AG10803 (cell line): ENCODE measurements at places on chromosomes 2 and 18.

DNA sequence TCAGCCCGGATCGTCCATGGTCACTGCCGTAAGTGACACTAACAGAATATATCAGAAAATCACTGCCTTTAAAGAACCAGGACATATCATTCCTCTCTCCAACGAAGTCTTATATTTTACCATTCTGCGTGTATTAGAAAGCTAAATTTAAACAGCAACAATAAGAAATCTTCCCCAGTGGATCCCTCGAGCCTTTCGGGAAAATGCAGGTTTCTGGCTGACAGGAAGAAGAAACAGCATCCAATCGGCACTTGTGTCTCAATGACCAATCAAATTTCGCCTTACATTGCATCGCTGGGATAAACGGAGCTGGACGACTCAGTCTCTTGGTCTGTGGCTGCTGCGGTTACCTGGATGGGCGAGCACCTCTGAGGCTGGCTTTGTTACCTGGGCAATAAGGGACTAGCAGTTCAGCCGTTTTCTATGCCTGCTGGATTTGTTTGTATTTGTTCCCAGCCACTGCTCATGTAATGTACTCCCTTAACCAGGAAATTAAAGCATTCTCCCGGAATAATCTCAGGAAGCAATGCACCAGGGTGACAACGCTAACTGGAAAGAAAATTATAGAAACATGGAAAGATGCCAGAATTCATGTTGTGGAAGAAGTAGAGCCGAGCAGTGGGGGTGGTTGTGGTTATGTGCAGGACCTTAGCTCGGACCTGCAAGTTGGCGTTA is at the start of gene DUSP19:
Gene DUSP19, plus strand, starts transcription at position 284 of the 675 bp plus-strand sequence. Its CDS starts 187 bp downstream, at position 471.
- DNase-seq: peak; percentile 82

- no peak for DNase-seq
Measured at GRCh38 chr18:76951456-76952247, 129.3 kb downstream of the ZNF236 start.

- DNase-seq: peak; percentile 29
Measured at GRCh38 chr2:3483227-3483985, 35.9 kb downstream of the ADI1 start.

- DNase-seq: no peak
Measured at GRCh38 chr2:120456867-120457266, 110.9 kb downstream of the INHBB start.

GRCh38 chr2:62456721-62457539 is 49.1 kb downstream of the TMEM17 start:
- DNase-seq: peak; percentile 65

GRCh38 chr2:132478461-132479105 is 62.0 kb downstream of the GPR39 start:
- peak; percentile 40 for DNase-seq

DNA sequence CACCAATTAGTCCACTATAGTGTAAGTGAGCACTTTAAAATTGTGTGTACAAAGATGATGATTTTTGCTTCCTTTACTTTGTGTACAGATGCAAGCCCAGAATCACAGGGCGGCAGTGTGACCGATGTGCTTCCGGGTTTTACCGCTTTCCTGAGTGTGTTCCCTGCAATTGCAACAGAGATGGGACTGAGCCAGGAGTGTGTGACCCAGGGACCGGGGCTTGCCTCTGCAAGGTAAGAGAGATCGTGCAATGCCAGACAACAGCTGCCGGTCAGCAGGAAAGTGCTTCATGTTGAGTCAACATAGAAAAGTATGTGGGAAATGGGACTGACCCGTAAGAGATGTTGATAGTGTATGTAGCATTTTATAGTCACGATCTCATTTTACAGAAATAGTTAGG is 156.8 kb upstream of the TTC39C start:
- DNase-seq: peak; percentile 27

- DNase-seq: no peak
Measured at GRCh38 chr2:191783416-191783815, 63.5 kb downstream of the CAVIN2 start.

- DNase-seq: no peak
Measured at GRCh38 chr2:149082735-149083134, 44.2 kb downstream of the LYPD6B start.

DNA sequence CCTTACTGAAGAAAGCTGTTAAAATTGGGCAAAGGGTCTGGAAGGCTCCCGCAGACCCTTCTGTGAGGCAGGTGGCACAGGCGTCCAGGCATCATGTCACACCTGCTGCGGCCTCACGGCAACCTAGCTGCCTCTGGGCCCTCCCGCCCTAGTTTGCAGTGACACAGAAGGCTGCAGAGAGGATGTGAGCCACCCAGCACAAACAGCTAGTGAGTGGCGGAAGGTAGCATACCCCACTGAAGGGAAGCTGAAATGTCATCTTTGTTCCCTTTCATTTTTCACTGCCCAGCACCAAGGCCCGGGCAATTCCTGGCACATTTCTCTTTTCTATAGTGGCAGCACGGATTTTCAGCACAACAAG is 53.8 kb downstream of the TRAPPC12 start:
- no peak for DNase-seq

GRCh38 chr18:9290156-9290555 is 44.4 kb upstream of the TWSG1 start:
- peak; percentile 33 for DNase-seq

DNA sequence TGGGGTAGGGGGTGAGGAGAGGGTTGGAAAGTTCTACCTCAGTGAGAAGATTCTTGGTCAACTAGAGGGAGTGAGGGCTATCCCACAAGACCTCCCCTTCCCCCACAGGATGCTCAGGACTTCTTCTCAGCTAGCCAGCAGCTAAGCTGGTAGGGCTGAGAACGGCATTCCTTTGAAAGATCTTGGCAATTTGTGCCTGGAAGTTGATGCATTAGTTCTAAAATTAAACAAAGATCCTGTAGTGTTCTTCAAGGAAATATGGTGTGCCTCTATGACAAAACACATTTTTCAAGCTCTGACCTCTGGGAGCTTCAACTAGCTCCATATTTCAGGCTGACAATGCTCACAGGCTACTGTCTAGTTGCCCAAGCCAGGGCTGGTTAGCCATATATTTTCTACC is 2.3 kb downstream of the LYPD1 start:
- peak; percentile 56 for DNase-seq

DNA sequence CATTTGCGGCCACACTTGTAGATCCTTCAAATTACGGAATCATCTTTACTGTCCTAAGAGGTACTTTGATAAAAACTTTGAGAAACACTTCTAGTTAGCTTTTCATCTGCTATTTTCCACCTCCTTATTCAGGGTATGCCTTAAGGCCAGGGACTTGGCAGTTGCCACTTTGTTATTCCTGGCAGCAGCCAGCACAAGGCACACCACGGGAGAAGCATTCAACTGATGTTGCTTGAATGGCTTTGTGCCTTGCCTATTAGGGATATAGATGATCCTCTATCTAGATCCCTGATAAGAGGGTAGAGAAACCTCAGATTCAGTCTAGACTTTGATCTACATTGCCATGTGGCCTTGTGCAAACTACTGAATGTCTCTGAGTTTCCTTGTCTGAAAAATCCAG is 70.3 kb upstream of the EPHA4 start:
- no peak for DNase-seq

DNA sequence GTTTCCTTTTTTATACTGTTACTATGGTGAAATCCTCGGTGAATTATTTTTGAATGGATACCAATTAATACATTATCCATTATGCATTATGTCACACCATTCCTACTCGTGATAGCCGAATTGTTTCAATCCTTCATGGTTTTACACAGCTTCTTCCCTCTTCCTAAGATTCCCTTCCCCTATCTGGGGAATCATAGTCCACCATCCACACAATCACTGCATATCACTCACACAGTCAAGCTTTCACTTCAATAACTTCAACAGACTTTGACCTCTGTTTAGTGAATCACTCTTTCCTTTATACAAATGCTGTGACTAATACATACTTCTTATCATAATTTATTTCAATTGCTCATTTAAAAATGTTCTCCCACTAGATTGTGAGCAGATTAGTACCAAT is 1108.1 kb upstream of the LRRTM1 start:
- DNase-seq: no peak

GRCh38 chr2:33636001-33636400 is 36.9 kb upstream of the FAM98A start:
- no peak for DNase-seq

DNA sequence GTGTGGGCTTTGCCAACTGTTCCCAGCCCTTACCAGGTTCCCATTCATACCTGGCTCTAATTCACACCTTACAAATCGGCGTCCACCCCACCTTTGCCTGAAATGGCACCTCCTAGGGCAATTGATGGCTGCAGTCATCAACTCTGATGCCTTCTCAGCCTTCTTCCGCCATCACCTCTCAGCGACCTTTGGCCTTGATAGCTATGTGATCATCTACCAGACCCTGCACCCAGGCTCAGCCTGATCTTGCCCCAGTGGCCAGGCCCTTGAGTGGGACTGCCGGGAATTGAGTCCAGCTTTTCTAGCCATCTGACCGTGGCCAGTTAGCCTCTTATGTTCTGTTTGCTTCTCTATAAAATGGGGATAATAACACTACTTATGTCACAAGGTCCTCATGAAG is 32.5 kb downstream of the PSD4 start:
- DNase-seq: no peak

- DNase-seq: no peak
Measured at GRCh38 chr2:104736026-104736425, 117.9 kb upstream of the POU3F3 start.

GRCh38 chr2:231176066-231176465 is 22.4 kb upstream of the ARMC9 start:
- peak; percentile 37 for DNase-seq

DNA sequence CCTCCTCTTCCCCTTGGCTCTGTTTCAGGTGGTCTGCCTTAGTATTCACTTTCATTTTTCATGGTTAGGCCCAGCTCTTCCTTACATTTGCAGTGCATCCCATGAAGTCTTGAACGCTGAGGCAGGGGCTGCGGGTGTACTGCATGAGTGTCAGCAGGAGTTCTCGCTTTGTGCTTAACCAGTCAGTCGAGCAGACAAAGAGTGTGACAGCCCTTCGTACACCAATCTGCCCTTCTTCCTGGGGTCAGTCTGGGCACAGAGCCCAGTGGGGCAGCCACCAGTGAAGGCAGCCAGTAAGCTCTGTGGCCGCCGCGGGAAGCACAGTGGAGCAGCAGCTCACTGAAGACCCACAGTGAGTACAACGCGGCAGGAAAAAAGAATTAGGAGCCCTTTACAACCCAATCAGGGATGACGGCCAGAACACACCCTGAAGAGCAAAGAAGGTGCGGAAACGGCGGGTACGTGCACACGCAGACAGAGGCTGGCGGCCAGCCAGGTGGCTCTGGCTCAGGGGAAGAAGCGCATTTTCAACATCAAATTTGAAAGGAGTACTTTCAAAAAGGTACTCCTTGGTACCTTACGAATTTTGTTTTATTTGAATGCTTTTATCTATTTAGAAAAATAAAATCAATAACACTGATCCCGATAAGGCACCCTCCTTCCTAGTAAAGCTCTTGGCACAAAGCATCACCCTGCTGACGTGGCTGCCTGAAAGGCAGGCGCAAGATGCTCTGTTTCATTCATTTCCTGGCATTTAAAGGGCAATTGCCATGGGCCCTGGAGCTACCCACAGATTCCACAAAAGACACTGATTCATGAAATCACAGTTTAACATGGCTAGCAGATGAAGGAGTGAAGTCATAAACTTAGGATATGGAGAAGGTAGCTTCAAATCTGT is 47.0 kb upstream of the SEMA4C start:
- DNase-seq: no peak

- no peak for DNase-seq
Measured at GRCh38 chr2:179180242-179180641, 84.4 kb downstream of the SESTD1 start.

DNA sequence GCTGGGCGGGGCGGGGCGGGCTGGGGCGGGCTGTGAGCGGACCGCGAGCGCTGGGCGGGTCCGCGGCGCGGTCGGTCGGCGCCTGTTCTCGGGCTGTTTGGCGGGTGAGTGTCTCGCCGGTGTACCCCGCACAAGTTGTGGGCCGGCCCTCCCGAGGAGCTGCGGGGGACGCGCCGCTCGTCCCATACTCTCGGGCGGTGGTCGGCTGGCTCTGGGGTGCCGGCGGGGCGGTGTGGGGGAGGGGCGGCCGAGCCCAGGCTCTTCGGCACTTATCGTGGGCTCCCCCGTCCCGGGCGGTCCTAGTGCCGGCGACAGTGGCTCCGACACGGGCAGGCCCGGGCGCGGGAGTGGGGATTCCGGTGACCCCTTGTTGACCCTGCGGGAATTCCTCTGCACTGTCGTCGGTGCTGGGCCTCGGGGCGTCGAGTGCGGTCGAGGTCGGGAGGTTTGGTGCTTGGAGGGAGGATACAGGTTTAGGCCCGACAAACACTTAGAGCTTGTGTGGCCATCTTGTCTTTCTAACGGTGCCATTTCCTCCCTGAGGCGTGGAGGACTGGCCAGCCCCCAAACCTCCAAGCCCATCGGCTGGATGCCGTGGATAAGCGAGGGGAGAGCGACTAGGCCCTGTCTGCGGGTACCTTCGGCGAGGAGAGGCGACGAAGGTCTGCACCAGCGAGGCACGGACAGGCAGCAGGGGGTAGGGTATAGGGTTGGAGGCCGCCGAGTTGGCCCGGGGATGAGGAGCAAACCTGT is at the start of gene SEPTIN2:
Gene SEPTIN2, plus strand, starts transcription at position 47 of the 753 bp plus-strand sequence. CDS start 8,308 bp downstream, outside the sequence.
- DNase-seq: peak; percentile 53

DNA sequence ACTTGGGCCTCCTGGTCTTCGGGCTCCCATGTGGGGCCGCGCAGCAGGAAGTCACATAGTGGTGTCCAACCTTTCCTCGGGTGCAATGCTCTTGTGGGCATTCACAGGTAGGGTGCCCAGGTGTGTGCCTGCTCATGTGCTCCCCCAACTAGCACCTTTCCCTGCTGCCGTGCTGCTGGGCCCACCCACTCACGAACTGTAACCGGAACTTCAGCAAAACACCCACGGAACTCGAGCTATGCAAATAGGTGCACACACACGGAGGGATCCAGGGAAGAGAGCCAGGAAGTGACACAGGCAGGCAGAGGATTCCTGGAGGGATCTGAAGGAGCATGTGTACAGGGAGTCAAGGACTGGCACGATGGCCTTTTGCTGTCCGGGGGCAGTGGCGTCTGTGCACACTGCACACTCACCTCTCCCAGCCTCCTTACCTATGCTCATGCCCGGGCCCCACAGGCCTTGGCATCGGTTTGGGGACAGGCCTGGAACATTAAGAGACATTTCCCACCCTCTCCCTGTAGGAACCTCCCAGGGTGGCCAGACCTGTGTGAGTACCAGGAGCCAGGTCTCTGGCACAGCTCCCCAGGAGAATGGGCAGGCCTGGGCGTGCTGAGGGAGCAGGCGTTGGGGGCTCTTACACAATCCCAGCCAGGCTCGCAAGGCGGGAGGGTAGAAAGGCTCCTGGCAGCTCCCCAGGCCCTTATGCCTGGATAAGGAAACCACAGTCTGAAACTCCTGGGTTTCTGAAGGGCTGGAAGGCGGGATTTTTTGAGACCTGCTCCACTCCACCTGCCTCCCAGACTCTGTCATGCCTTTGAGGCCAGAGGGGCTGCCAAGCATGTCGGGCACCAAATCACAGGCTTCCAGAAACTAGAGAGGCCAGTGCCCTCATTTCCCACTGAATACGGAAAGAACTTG is 6.6 kb upstream of the PTMA start:
- DNase-seq: peak; percentile 73
